ENCODE measurements at places on chromosomes 4 and X.

DNA sequence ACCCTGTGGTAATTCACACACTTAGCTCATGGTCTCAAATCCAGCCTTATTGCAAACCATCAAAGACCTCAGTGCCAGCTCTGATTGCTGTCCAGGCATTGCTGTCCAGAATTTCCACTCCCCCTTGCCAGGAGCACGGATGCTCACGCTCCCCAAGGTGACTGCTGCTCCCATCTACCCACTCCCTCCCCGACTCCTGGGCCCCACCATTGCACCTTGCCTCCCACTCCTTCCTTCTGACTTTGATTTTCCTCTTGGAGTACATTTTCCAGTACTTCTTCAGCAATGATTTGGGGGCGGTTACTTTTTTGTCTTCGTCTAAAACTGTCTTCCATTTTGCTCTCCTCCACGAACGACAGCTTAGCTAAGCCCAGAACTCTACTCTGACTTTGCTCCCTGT lies 11.5 kb downstream of the ZFYVE28 start:
- no peak for DNase-seq

DNA sequence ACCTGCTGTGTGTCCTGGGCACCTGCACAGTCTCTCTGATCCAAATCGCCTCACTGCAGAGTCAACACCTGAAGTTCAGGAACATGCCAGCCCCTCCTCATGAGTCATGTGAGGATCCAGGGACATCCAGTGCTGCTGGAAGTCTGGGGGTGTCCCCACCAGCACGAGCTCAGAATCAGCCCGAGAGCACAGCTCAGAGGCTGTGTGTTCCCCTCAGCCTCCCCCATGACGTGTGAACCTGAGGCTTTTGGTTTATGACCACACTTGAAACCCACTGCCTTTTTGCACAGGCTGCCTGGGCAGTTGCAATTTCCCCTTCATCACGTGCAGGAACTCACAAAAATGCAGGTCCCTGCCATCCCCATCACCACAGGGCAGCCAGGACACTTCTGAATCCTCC lies 47.1 kb downstream of the PPP2R2C start:
- DNase-seq: no peak

DNA sequence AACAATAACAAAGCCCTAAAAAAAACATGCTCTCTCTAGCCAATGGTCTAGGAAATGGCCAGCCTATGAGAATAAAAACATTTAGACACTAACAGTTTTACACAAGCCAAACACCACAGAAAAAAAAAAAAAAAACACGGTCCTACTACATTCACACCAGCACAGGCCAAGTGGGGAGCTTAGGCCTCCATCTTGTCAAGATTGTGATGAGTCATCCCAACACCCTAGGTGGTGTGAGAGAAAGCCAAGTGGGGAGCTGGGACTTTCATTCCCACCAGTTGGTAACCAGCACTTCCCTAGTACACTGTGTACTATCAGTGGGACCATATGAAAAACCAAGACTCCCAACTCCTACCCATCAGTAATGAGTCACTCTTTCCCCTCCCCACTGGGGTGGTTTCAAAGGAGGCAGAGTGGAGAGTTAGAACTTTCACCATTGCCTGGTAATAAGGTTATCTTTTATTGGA lies 95.6 kb downstream of the ADAMTS3 start:
- DNase-seq: no peak

DNA sequence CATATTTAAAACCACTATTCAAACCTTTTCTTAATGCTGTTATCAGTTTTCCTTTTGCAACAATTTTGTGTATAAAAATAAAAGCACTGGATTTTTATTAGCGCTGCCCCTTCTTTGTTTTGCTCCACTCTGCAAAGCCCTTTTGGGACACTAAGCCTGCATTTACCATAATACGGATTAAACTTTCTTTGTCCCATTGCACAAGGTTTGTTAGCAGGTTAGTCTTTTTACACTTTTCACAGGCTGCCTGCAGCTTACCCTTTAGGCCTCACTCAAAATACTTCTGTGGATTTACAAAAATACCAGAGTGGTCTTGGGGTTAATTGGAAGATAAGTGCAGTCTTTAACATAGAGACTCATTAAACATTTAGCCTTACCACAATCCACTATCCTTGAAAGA lies 35.7 kb upstream of the MAB21L2 start:
- no peak for DNase-seq

- no peak for DNase-seq
Measured at GRCh38 chr4:126784966-126785580, 847.7 kb upstream of the INTU start.

GRCh38 chrX:33252306-33252825 lies 41.0 kb upstream of the DMD start:
- DNase-seq: no peak

DNA sequence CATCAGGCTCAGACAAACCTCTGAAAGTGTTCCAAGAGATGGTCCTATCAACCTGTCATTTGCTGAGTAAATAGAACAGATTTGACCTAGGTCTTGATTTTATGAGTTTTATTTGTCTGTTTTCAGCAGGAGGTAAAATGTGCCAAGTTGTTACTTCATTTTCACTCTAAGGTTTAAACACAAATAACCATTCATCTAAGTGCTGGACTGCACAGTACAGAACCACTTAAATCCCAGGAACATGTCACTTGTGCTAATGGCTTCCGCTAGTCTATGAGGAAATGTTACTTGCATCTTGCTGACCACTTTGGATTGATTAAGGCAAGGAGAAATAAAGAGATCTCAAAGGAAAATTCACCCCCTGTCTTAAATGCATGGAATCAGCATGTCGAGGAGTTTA lies 660.7 kb downstream of the SMARCA1 start:
- no peak for DNase-seq

DNA sequence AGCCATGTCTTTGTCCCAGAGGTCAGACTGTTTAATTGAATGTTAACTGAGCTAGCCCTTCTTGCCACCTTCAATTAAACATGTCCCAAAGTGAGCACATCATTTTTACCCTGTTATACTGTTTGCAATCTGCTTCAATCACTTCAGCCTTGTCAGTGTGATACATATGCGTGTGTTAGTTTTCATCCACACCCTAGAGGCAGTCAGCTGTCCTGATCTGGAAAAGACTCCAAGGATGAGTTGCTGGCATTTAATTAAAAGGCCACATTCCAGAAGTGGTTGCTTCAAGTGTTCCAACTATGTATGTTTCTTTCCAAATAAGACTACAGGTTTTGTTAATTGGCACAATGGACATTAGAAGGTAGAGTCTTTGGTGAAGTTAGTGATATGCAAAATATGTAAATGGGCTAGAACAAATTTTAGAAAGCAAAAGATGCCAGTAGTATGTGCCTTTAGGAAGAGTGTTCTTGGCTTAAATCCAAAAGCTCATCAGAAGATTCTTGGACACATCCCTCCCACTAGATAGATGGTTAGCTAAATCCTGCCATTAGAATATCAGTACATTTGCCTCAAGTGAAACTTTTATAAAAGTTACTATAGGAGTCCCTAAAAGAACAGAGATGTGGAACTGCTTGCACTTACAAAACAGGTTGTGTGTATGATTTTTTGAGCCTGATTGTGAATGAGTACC lies 79.5 kb upstream of the SLIT2 start:
- peak; percentile 40 for DNase-seq

- DNase-seq: no peak
Measured at GRCh38 chr4:84985952-84986351, 19.5 kb upstream of the WDFY3 start.

DNA sequence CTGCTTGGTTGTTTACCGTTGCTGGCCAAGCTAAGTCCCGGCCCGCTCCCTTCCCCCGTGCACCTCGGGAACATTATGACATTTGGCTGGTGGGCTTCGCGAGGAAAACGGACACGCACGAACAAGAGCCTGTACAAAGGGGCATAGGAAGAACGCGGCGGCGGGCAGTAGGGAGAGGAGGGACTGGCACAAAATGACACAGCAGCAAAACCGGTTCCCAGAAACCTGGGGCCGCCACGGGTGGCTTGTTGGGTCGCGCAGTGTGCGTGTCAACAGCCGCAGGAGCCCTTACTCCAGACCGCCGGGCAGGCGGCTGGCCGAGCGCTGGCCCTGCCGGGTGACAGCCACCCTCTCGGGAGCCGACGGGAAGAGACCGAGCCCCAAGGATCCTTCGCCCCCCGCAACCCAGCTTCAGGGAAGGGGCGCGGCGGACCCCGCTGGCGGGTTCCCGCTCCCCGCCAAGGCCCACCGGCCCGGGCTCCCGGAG lies 1.6 kb upstream of the LIN54 start:
- DNase-seq: no peak

DNA sequence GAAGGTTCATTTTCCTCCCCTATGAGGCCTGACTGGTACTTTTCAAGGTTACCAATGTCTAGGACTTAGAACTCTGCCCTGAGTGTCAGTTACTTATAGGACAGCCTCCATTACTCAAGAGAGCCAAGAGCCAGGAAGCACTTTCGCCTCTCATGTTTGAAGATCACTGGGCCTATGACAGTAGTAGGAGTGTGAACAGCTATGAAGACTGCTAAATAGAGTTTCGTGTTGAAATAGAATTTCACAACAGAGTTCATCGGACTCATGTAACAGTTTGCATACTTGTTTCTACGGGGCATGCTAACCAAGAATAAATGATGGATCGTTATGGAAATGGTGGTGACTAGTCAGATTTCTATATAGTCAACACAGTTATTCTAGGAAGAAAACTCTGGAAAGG lies 97.8 kb upstream of the GPC4 start:
- no peak for DNase-seq

DNA sequence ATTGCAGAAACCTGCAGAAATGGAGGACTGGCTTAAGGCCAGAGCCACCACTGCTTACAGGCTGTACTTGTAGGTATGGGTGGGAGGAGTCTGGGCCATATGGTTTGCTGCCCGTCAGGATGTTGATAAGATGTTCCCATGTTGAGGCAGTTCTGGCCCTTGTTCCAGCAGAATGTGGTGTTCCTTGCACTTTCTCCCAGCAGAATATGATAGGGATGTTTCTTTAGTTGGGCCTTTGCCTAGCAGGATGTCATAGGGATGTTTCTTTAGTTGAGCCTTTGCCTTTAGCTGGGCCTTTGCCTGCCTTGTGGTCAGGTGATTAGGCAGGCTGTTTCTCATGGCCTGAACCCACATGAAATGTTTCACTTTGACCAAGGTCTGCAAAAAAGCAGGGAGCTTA lies 139.1 kb upstream of the PAQR3 start:
- no peak for DNase-seq

DNA sequence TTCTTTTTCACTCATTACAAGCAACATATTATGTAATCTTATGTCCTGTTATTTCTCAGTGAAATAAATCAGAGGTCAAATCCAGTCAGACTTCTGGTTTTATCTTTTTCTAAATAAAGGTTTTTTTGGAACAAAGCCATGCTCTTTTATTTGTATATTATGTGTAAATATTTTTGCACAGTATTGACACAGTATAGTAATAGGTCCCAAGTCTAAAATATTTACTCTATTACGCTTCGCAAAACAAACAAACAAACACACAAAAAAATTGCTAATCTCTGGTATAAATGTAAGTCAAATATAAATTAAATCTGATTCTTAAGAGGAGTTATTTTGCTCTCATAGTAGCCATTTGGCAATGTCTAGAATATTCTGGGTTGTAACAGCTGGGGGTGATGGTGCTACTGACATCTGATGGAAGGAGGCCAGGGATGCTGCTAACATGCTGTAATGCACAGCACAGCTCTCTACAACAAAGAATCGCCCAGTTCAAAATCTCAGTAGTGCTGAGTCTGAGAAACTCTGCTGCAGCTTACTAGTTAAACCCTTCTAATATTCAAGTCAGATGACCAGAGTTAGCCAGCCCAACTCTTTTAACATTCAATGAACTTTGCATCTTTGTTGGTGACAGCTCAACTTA lies 602.1 kb downstream of the RAB28 start:
- DNase-seq: no peak

DNA sequence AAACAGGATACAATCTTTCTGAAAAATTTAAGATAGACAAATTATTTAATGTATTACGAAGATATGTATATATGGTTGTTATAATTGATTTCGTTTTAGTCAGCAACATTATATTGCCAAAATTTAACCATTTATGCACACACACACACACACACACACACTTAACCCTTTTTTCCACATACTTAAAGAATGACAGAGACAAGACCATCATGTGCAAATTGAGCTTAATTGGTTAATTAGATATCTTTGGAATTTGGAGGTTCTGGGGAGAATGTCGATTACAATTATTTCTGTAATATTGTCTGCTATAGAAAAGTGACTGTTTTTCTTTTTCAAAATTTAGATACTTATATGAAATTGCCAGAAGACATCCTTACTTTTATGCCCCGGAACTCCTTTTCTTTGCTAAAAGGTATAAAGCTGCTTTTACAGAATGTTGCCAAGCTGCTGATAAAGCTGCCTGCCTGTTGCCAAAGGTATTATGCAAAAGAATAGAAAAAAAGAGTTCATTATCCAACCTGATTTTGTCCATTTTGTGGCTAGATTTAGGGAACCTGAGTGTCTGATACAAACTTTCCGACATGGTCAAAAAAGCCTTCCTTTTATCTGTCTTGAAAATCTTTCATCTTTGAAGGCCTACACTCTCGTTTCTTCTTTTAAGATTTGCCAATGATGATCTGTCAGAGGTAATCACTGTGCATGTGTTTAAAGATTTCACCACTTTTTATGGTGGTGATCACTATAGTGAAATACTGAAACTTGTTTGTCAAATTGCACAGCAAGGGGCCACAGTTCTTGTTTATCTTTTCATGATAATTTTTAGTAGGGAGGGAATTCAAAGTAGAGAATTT lies 5.2 kb downstream of the ALB start:
- no peak for DNase-seq

All from GM04504 (cell line).